Endothelial cell of umbilical vein (primary cell): ENCODE measurements at places on chromosomes 11 and 22. TPM values are rescaled to one million over a fixed set of nuclear protein-coding genes. Genes with fewer than 3 reads are reported as not detected.

The CCDC73 gene
- total RNA-seq, result not detected in 2 replicates

The SLC22A25 gene
- total RNA-seq, result not detected in 2 replicates

The NLRP10 gene
- not detected in 2 replicates for total RNA-seq

The RHOD gene
- 10.5 and 10.6 TPM in 2 replicates for total RNA-seq

The HBB gene
- not detected in 2 replicates for total RNA-seq

The MLC1 gene
- not detected in 2 replicates for total RNA-seq

The RCOR2 gene
- total RNA-seq, result 0.13 and 1.7 TPM in 2 replicates

The LRRC55 gene
- total RNA-seq, result not detected in 2 replicates

The RASSF10 gene
- total RNA-seq, result not detected in 2 replicates

The TMEM86A gene
- 2.5 and 2.6 TPM in 2 replicates for total RNA-seq

The PANX2 gene
- total RNA-seq, result 5.1 and 5.2 TPM in 2 replicates

The CNTN5 gene
- not detected in 2 replicates for total RNA-seq
